ENCODE measurements at places on chromosomes 13 and 19.

DNA sequence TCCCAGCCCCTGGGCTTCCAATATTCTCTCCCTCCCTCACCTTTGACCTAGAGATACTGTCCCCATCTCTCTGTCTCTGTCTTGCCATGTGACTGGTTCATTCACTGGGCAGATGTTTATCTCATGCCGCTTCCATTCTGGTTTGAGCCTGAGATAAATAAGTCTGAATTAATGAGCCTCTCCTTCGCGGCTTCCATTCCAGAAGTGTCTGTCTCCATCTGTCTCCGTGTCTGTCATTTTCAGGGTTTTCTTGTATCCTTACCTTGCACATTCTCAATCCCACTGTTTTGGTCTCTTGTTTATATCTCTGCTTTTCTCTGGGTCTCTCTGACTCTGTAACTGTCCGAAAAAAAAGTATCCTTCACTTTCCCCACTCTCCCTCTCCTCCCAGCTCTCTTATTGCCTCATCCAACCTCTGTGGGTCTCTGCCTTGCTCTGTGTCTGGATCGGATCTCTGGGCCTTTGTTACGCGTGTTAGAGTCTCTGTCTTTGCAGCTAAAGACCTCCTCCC, 4.3 kb downstream of the SPHK2 start:
- DNase-seq, result no peak

- DNase-seq, result no peak
Observed at GRCh38 chr19:57708641-57709361, at the start of gene ZNF154. ZNF154 (minus strand) TSS chr19:57709204; CDS start chr19:57708971, 233 bp downstream.

DNA sequence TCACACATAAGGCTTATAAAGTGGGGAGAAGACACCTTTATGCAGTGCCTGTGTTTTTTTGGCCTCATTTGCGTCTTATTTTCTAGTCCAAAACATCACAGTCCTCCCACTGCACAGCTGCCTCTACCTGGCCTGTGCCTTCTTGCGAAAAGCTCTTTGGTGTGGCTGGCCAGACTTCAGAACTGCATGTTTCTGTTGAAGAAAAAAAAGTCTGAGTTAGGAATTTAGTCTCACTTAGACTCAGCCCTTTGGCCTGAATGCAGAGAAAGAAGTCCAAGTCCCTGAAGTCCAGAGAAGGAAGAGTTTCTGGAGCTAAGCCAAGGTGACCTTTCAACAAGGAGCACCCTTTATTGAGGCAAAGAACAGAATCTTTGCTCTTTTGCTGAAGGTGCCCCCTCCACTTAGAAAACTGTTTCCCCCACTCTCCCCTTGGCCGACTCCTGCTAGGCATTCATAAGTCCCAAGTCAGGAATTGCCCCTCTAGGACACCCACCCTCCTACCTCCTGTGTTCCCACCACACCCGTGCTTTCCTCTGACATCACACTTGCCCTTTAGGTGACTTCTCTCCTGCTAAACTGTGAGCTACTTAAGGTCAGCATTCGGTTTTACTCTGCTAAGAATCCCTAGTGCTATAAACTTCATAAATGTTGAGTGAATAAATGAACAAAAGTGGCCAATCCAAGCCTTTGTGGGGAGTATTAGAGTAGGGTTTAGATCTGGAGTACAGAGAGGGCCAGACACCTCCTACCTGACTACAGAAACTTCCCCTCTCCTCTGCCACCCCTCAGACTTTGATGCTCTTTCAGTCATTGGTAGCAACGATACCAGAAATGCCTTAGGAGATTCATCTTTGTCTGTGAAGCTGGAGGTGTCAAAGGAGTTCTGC, 226.8 kb downstream of the LACC1 start:
- DNase-seq, result no peak

DNA sequence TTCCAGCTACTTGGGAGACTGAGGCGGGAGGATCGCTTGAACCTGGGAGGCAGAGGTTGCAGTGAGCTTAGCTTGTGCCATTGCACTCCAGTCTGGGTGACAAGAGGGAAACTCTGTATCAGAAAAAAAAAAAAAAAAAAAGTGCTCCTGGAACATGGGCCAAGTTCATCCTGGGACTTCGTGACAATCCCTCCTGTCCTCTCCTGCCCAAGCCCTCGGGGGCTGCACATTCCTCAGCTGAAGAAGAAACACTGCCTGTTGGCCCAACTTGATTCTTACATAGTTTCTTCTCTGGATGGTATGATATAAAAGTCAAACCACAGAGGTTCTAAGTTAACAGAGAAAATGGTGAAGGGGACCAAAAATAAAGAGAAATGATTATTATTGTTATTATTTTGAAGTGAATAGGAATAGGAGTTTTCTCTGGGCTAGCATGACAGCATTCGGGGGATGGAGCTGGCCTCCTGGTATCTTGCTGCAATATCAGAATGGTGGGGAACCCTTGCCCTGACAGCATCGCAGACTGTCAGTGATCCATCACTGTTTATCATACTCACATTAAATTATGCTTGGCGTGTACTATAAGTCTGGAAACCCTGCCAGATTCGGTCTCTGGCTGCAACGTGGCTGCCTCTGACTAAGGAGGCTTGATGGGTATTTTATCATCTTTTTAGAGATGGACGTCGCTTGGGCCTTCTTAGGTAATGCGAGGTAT, 113.7 kb upstream of the OXGR1 start:
- no peak for DNase-seq

- no peak for DNase-seq
Observed at GRCh38 chr13:50303963-50304721, 288.9 kb downstream of the KCNRG start.

DNA sequence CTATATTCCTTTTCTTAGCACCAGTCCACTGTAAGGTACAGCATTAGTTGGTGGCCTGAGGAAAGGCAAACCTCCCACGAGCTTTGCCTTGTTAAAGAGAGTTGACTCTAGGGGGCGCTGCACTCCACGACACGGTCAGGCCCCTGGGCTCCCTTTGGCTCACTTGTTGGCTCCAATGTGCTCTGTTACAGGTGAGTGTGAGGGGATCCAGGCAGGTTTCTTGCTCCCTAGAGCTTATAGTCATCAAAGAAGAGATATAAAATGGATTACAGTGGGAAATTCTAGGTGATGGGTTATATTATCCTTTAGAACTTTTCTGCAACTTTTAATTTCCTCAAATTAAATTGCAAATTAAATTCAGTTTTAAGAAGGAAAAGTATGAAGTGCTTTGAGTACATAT, 3.7 kb downstream of the WDR87 start:
- peak; percentile 72 for DNase-seq

DNA sequence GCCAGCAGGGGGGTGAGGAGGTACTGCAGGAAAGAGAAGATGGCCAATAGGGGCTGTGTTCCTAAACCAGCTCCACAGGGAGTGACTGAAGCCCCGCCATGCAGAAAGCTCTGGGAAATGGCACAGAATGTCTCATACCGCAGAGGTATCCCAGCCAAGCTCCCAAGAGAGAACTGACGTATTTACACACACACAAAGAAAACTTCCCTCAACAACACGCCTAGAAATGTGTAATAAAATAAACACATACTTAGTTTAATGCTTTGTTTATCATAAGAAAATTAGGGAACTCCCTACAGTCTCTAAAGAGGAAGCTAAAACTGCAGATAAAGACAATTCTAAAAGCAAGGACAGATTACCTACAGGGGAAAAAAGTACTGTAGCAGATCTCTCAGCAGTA, 40.0 kb downstream of the ESD start:
- DNase-seq, result no peak

DNA sequence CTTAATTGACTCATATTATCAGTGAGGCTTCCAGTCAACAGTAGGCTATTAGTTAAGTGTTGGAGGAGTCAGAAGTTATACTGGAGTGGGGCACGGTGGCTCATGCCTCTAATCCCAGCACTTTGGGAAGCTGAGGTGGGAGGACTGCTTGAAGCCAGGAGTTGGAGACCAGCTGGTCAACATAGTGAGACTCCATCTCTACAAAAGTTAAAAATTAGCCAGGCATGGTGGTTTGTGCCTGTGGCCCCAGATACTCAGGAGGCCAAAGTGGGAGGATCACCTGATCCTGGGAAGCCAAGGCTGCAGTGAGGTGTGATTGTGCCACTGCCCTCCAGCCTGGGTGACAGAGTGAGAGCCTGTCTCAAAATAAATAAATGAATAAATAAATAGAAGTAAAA, 53.2 kb downstream of the COMP start:
- no peak for DNase-seq

- no peak for DNase-seq
Observed at GRCh38 chr13:106714271-106714982, 146.5 kb upstream of the ARGLU1 start.

DNA sequence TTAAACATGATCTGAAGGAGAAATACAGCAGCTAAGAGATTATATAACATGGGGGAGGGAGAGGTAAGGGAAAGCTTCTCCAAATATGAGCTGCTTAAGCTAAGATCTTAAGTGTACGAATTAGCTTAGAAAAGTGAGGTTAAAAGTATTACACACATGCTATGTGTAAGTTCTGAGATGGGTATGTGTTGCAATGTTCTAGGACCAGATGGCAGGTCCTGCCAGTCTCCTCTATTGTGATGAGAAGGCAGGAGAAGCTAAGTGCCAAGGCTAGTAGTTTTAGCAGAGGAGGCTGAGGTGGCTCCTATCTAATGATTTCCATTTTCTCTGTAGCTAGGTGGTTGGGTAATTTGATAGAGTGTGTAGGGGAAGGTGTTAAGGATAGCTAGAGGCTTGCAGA, 57.6 kb downstream of the MICU2 start:
- no peak for DNase-seq

DNA sequence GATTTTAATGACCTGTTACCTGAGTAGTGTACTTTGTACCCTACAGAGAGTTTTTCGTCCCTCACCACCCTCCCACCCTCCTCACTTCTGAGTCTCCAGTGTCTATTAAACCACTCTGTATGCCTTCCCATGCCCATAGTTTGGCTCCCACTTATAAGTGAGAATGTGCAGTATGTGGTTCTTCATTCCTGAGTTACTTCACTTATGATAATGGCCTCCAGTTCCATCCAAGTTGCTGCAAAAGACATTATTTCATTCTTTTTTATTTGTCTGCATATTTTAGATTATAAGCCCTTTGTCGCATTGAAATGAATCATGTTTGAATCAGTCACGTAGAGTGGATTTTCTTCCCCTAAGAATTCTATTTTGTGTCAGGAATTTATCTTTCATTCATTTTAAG, 12.2 kb upstream of the HTR2A start:
- no peak for DNase-seq

GRCh38 chr13:42699912-42700311, 81.5 kb upstream of the FAM216B start:
- no peak for DNase-seq

DNA sequence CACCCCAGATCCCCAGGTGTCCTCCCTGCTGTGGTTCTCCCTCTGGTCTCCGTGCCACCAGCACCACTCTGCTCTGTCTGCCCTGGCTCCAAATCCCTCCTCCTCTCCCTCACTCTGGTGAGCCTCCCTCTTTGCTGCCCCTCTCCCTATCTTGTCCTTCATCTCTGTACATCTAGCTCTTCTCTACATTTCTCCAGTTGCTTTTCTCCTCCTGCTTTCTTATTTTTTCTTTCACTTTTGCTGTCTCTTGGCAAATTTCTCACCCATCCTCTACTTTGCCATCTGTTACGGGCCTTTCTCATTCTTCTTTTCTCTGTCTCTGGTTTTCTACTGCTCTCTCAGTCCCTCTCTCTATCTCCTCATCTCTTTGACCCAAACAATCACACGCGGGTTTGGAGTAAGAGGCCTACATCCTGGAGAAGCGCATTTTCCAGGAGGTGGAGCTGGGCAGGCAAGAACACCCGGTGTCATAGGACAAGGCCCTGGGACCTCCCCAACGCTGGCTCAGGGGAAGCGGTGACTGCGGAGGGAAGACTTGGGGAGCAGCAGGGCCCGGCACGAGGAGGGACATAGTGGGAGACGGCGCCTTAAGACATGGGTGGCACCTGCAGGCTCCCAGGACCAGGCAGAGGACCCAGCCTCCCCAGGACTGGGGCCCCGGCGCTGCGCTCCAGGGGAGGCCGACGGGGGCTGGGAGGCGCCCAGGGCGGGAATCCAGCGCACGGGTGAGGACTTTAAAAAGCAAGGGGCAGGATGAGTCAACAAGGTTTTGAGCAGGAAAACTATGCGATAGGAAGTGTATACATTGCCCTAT, 9.9 kb downstream of the ZNF611 start:
- no peak for DNase-seq

DNA sequence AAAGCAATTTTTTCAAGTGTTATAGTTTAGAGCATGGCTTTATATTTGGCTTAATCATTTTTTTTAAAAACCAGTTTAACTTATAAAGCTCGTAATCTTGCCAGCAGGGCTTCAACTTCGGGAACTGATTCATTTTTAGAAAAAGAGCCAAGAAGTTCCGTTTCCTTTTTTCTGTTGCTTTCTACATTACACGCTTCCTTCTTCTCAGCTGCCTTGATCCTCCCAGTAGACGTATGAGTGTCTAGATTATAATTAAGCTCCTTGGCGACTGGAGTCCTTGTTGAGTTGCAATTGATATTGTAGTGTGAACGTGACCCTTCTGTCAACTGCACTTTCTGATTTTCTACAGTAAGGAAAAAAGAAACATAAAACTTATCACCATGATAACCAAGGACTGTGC, 497.2 kb downstream of the DIAPH3 start:
- no peak for DNase-seq

DNA sequence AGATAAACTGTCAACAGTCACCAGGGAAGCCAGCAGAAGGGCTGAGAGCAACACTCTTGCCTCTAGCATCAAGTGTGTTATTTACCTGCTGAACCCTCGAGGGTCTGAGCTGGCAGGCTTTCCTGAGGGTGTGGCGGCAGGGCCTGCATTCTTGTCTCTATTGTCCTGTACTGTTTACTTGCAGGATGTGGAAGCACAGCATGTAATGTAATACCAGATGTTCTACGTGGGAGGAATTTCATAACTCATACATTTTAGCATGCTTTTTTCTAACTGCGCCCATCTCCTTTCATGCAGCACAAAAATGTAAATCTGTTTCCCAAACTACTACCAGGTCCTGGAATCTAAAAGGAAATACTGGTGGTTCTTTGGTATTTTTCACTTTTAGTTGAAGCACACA, 153.1 kb downstream of the RGCC start:
- DNase-seq, result no peak

DNA sequence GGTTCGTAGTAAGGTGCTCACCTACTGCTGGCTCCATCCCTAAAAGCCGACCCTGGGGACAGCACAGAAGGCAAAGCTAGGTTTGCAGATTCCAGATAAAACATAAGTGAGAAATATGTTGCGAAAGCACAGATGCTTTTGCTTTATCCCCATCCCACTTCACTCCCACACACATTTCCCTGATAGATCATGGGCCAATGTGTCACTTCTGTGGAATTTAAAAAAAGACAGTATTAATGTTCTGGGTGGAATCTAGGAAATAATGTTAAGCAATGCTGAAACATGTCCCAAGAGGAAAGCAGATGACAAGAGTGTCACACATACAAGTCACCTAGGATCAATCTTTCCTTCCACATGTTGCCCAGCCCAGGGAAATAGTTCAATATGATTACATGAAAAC, 661.0 kb upstream of the MIR17HG start:
- no peak for DNase-seq
